ENCODE measurements at places on chromosomes 6 and 20. TPM values are rescaled to one million over a fixed set of nuclear protein-coding genes. Genes with fewer than 3 reads are reported as not detected.

STMND1 gene
- total RNA-seq, result 0.22 TPM

PKIB gene
- 4.1 TPM for total RNA-seq

RSPO3 gene
- not detected for total RNA-seq

GRCh38 chr6:67431076-67431475, 1204.0 kb upstream of the ADGRB3 start:
- no peak for DNase-seq

DNA sequence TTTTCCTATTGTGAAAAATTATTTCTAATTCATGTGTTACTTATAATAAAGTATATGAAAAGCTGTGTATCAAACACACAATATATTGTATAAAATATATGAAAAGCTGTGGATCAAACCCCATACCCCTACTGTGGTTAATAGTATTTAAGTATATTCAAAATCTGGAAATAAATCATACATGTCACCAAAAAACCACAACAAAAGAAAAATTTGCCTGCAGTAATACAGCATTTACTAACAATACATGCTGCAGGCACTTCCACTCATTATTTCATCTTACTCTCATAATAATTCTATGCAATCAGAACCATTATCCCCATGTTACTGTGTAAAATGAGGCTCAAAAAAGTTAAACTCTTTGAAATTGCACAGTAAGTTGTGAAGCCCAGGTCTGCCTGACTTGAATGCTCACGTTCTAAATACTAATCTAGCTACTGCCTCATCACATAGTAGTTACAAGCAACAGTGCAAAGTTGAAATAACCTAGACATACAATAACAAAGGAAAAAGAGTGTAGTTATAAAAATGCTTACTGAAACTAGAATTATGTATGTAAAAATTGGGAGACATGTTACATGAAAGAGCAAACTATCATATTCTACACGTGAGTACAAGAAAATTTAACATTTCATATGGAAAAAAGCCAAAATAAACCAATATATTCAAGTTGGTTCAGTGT, 61.7 kb downstream of the FAM217A start:
- DNase-seq, result no peak

- no peak for DNase-seq
Measured at GRCh38 chr6:169906004-169906687, 154.7 kb downstream of the ERMARD start.

- no peak for DNase-seq
Measured at GRCh38 chr6:99285881-99286280, 63.6 kb downstream of the FAXC start.

- no peak for DNase-seq
Measured at GRCh38 chr6:125200941-125201340, 47.4 kb downstream of the TPD52L1 start.

- no peak for DNase-seq
Measured at GRCh38 chr6:157487110-157487773, 106.3 kb downstream of the ZDHHC14 start.

DNA sequence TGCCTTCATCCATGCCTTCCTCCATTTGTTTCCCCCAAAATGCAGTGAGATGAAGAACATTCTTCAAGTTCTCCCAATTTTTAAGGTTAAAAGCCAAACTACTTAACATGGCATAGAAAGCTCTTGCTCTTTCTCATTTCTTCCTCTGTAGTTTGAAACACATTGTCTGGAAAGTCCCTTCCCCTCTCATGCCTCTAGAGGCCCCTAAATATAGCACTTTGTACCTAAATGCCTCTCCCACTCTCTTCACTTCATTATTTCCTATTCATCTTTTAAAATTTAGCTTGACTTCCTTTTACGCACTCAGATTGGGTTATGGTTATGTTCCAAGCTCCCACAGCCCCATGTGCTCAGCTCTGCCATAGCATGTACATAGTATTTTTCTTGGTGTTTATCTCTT, 389.3 kb downstream of the HDGFL1 start:
- no peak for DNase-seq

- DNase-seq, result no peak
Measured at GRCh38 chr6:118501765-118502164, 46.3 kb upstream of the PLN start.

- peak; percentile 19 for DNase-seq
Measured at GRCh38 chr6:24520929-24521546, 26.3 kb downstream of the ALDH5A1 start.

GRCh38 chr6:139530561-139530960, 156.1 kb upstream of the CITED2 start:
- DNase-seq, result no peak

DNA sequence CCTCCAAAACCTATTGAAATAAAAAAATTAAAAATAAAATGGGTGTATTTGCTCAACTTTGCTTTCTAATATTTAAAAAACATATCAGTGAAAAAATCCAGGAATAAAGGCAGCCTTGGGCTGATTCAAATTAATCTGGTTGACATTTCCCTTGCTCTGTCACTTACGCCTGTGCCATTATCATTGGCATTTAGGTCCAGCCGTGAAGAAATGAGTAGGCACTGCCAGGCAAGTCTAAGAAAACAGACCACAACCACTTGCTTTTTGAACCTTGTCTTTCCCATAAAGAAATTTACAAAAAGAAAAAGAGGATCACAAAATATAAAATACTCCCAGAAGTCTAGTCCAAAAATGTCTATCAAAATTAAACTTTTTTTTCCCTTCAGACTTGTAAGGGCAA, 59.2 kb upstream of the HBS1L start:
- no peak for DNase-seq

GRCh38 chr6:26087284-26088115, at the start of gene HFE:
Gene HFE, plus strand, starts transcription at chr6:26087429. Its CDS starts 12 bp downstream, at chr6:26087441.
- DNase-seq, result peak; percentile 51

DNA sequence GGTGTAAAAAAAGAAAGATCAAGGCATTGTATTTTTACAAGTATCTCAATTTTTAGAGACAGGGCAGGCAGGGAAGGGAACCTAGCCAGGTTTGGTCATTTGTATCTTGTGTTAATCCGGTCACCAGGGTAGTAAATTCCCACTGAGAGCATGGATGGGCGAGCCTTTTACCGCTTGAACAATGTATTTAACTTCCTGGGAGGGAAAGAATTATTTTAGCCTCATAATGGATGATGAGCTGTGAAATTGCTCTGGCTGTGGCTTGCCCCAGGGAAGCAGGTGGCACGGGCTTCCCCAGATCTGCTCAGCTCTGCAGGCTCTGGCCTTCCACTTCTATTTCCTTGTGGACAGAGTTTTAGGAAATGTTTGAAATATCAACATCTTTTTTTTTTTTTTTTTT, 72.9 kb downstream of the TOX2 start:
- no peak for DNase-seq

GRCh38 chr20:33662172-33662571, at the start of gene C20orf144:
Gene C20orf144, plus strand, starts transcription at chr20:33662327. Its CDS starts 19 bp downstream, at chr20:33662346.
- no peak for DNase-seq

GRCh38 chr20:56373942-56374341, 15.2 kb downstream of the FAM210B start:
- DNase-seq, result peak; percentile 85

- DNase-seq, result no peak
Measured at GRCh38 chr6:170456886-170457698, 96.0 kb downstream of the PSMB1 start.

Measured in A172 (cell line).